ENCODE measurements at places on chromosomes 13 and 19.

DNA sequence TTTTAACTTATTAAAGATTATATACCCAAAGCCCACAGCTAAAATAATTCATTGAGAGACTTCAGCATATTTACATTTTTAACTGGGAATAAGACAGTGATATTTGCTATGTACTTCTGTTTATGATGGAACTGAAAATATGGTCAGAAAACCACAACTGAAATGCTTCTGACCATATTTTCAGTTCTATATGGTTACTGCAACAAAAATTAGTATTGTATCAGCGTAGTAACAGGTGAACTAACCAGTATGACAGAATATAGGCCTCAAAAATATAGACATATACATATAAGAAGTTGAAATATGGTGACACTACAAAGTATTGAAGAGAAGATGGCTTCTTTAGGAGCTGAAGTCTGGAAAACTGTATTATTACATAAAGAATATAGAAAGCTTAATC, 857.4 kb downstream of the OLFM4 start:
- no peak for DNase-seq

GRCh38 chr13:79477968-79478367, 3.0 kb upstream of the NDFIP2 start:
- peak; percentile 29 for DNase-seq

GRCh38 chr13:100646030-100646673, 28.4 kb downstream of the TMTC4 start:
- peak; percentile 87 for DNase-seq

GRCh38 chr19:44762038-44762437, 13.5 kb downstream of the BCL3 start:
- DNase-seq = no peak

DNA sequence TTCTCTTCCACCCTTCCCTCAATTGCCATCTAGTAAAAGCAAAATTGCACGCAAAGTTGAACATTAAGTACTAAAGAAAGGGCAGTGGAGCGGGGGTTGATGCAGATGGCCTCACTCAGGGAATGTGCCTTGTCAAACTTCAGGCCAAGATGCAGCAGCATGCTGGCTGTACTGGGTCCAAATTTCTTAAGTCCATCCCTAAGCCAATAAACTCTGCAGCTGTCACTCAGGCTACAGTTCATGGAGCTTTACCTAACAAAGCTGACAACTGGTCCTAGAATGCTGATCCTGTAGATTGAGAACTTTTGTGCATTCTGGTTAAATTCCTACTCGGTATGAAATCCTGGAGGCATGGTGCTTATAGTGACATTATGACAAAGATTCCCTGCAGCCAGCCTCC, 88.4 kb downstream of the FOXO1 start:
- DNase-seq = no peak

DNA sequence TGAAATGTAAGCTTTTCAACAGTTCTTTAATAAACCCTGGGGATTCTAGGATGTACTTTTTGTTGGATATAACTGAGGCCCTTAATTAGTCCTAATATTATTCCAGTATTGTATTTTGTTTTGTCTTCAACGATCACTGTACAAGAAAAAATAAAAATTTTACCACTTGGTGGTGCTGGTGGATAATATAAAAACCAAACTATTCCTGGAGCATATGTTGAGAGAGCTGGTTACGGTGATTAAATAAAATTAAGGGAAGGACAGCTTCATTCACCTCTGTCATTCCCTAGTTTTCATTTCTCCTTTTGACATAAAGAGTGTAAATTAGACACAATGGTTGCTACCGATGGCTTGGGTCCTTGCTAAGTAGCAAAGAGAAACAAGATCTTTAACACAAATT, 598.6 kb upstream of the PCDH20 start:
- DNase-seq = peak; percentile 63

GRCh38 chr13:22561581-22561980, 619.2 kb upstream of the SGCG start:
- DNase-seq = no peak

DNA sequence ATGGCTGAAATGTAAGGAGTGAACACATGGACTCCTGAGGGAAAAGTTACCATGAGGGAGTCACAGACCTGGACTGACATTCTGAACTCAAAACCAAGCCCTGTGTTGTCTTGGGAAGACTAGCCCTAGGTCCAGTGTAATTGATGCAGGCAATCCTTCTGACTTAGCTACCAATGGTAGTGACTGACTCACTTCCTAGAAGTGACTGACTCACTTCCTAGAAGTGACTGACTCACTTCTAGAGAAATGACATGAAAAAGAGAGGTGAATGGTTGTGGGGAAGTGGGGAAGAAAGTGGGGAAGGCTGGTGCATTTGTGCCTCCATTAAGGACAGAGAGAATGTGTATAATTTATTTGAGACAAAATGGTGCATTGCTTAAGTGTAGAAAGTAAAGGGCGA, 49.9 kb downstream of the EDNRB start:
- no peak for DNase-seq

- DNase-seq = no peak
These were observed 18.2 kb upstream of the PTBP1 start for GRCh38 chr19:778910-779653.

GRCh38 chr19:50898018-50898417, 13.2 kb downstream of the KLK4 start:
- DNase-seq = no peak

DNA sequence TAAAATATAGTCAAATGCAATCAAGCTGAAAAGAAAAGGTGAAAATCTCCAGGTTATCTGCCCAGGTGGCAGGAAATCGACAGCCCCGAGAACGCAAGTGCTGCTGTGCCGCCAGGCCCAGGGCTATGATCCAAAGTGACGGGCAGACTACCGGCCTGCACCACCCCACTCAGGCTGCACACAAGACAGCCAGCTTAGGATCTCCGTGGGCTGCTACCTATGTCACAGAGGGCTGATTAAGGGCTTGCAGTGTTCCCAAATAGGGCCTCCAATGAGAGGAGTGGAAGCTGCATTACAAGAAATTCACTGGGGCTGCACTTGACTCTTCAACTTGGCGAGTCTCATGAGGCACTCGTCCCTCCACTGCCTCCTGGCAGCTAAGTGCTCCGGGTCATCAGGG, 121.8 kb downstream of the CRYL1 start:
- no peak for DNase-seq

DNA sequence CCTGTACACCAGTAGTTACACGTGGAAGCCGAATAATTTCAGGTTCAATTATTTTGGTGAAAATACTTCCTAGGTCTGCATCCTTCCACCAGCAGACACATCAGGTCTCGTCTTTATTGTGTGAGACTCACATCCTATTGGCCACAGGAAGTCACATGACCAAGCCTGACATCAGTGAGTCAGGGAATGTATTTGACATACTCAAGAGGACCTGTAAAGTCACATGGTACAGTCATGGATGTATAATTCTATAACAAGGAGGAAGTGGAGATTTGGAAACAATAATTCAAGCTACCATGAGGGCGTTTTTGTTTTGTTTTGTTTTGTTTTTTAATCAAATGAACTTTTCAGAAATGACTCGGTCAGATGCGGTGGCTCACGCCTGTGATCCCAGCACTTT, 9.3 kb upstream of the HIF3A start:
- no peak for DNase-seq

GRCh38 chr19:7847664-7848063, 17.6 kb downstream of the EVI5L start:
- DNase-seq = no peak

- no peak for DNase-seq
These were observed 298.3 kb upstream of the DACH1 start for GRCh38 chr13:72165276-72165675.

DNA sequence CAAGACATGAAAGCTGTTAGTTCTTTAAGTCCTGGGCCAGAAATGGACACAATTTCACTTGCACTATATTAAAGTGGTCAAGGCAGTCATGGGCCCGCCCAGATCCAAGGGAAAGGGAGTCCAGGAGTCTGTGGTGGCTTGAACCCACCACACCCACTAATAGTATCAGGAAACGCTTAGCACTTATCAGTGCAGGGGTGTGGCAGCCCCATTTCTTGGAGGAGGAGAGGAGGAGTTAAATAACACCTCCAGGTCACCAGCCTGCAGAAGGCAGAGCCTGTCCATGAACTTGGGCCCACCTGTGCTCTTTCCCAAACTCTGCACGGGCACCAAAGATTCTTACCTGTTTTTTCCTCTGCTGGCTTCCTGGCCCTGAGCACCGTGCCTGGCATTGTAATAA, 5.4 kb upstream of the NTN5 start:
- DNase-seq = no peak

- DNase-seq = no peak
These were observed 44.9 kb downstream of the ZNF611 start for GRCh38 chr19:52689843-52690368.

Measured in pons (tissue), 1 donor.